Calu3 (cell line): ENCODE measurements at places on chromosomes 1 and 21. TPM values are rescaled to one million over a fixed set of nuclear protein-coding genes. Genes with fewer than 3 reads are reported as not detected.

The PEF1 gene
- 61.5 and 65.2 TPM in 2 replicates for total RNA-seq

The PPIAL4G gene
- total RNA-seq: not detected in 2 replicates

- no peak for DNase-seq
Observed at GRCh38 chr1:46553506-46553905, 2.1 kb upstream of the KNCN start.

- DNase-seq: no peak
Observed at GRCh38 chr1:71561729-71562128, 480.9 kb upstream of the ZRANB2 start.

GRCh38 chr21:42581993-42582786 is 68.5 kb downstream of the SLC37A1 start:
- no peak for DNase-seq

DNA sequence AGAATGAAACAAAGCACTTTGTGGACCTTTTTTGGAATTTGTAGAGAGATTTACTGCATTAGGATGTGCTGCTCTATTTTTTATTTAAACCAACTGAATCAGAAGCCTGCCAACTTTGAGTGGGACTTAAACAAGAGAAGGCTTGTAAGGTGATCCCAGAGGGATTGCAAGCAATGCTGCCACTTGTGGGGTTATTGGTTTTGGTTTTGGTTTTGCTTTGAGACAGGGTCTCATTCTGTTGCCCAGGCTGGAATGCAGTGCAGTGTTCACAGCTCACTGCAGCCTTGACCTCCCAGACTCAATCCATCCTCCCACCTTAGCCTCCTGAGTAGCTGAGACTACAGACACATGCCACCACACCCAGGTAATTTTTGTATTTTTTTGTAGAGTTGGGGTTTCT is 32.2 kb upstream of the GNG5 start:
- DNase-seq: no peak

DNA sequence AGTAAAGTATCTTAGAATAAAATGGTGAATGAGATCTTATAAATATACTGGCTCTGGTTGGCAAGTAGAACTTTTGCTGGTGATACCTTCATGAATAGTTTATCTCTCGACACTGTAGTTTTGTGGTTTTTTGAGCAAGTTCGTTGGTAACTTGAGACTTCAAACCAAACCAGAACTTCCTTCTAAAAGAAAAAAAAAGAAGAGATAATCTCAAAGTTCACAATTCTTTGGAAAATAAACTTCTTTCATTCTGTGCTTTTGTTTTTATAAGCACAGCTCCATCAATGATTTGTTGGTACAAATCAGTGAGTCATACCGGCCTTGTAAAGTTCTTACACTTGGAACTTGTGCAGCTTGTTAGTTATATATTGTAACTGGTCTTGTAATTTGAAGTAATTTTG is 2.3 kb downstream of the HIPK1 start:
- DNase-seq: no peak

The KRTAP21-2 gene
- total RNA-seq: not detected in 2 replicates

DNA sequence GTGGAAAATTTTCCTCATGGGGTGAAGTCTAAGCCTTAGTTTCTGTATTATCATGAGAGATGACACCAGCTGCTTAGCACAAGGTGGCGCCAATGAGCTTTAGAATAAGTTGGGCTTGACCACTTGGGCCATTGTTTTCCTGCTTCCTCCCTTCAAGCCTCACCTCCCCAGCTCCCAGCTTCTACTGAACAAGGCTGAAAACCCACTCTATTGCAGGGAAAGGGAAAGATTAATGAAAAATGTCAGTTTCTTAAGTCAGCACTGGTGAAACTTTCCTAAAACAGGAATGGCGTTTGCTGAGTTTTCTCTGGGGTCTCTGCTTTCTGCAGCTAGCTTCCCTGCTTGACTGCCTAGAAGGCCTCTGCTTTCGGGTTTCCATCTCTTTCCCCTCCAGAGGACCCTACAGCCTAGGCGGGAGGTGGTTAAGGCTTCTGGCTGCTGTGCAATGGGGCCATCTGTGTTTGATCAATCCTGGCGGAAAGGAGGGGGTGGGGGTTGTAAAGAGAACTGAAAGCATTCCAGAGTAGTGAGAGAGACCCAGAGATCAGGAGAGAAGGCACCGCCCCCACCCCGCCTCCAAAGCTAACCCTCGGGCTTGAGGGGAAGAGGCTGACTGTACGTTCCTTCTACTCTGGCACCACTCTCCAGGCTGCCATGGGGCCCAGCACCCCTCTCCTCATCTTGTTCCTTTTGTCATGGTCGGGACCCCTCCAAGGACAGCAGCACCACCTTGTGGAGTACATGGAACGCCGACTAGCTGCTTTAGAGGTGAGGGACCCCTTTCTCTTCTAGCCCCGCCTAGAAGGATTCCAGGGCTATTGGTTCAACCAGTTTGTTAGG is at the start of gene OLFML3:
TSS of gene OLFML3 (plus strand) at position 612 of the 840 bp plus-strand sequence. CDS start at position 655, 43 bp downstream.
- DNase-seq: peak; percentile 70

GRCh38 chr21:39468559-39468958 is 16.8 kb downstream of the SH3BGR start:
- DNase-seq: no peak

GRCh38 chr1:53642607-53643006 is 96.4 kb downstream of the GLIS1 start:
- DNase-seq: no peak

DNA sequence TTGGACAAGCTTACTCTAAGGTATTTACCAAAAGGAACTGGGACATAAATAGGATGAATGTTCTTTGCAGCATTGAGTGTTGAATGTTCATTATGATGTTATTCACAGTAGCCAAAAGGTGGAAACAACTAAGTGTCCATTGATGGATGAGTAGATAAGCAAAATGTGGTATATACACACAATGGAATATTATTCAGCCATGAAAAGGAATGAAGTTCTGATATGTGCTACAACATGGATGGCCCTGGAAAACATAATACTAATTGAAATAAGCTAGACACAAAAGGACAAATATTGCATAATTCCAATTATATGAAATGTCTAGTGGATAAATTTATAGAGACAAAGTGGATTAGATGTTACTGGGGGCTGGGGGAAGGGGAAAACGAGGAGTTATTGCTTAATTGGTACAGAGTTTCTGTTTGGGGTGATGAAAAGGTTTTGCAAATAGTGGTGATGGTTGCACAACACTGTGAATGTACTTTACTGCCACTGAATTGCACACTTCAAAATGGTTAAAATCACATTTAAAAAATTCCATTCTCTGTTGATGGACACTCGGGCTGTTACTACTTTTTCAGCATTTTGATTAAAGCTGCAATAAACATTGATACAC is 2.9 kb downstream of the MTARC1 start:
- no peak for DNase-seq

The ZYG11A gene
- not detected in 2 replicates for total RNA-seq

DNA sequence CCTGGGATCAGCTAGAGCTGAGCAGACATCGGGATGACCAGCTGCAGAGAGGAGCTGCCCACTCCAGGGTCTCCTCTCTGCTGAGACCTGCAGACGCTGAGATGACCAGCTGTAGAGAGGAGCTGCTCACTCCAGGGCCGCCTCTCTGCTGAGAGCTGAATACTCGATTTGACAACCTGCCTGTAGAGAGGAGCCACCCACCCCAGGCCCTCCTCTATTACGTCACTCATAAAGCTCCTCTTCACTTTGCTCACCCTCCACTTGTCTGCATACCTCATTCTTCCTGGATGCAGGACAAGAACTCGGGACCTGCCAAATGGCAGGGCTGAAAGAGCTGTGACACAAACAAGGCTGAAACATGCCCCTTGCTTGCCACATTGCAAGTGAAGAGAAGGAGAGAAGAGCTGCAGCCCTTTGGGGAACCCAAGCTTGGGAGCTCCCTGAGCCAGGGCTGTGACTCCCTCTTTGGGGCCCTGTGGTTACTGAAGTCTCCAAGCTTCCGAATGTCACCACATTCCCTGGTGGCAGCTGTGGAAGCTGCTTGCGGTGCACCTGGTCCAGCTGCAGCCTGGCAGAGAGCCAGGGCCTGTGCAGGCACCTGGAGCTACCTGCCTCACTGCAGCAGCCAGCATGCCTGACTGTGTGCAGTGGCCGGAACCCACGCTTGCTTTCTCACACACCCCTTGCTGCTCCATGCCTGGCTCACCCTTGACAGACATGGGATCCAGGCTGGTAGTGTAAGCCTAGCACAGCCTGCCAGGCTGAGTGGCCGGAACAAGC is 59.6 kb downstream of the CC2D1B start:
- DNase-seq: no peak
